ENCODE measurements at places on chromosomes 6 and 20. TPM values are rescaled to one million over a fixed set of nuclear protein-coding genes. Genes with fewer than 3 reads are reported as not detected.

- no peak for DNase-seq
Observed at GRCh38 chr20:36821964-36822437, 48.4 kb upstream of the DSN1 start.

- DNase-seq = no peak
Observed at GRCh38 chr20:20253744-20254330, 114.1 kb upstream of the INSM1 start.

Gene SLC12A5
- 1.9 TPM for total RNA-seq

Gene DDO
- total RNA-seq = not detected

- no peak for DNase-seq
Observed at GRCh38 chr6:77290798-77291197, 172.5 kb downstream of the HTR1B start.

Gene IRF4
- not detected for total RNA-seq

DNA sequence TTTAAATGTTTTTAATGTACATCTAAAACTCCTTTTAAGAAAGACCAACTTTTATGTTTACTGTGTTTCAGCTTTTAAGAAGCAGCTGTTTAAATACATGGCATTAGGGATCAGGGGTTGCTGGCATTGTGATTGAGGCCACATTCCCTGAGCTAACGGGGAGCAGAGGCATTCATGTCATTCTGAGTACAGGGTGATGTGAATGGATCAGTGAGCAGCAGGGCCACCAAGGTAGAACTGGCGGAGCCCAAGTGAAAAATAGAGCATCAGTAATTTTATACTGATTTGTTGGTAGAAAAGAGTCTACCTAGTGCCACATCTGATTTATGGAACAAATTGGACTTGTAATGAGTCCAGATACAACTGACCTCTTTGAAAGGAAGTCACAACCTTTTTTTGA lies 467.3 kb downstream of the ADGRB3 start:
- no peak for DNase-seq

GRCh38 chr6:120938876-120939472 lies 395.3 kb downstream of the TBC1D32 start:
- no peak for DNase-seq

DNA sequence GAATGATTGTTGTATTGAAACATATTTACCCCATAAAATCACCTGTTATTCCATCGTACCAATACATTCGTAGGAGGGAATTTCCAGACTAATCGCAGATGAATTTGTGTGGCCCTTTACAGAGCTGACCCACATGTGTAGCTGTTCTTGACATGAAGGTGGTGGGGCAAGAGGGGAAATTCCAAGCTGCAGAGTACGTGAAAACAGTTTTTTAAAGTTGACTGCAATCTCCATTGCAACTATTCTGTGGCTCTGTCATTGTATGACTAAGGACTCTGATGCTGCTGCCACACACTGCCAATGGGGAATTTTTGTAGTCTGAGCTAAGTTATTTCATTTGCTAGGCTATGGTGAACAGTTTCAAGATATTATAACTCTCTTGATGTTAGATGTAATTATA lies 46.4 kb upstream of the ADTRP start:
- no peak for DNase-seq

DNA sequence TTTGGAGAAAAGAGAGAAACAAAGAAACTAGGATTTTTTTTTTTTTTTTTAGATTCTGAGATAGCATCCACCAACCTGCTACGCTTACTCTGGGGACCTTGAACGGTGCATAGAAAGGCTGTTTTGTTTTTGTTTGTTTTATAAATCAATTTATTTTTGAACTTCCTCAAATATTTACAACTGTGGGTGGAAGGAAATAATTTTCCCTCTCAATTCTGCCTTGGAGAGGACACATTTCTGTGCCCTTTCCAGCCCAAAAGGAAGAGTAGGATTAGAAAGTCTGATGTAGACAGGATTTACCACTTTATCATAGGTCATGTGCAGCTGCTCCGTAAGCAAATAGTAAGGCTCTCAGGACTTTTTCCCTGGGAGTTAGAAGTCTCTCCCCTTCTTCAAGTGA lies 190.5 kb downstream of the NKAIN2 start:
- DNase-seq = no peak

Gene RIMS1
- total RNA-seq = 3.4 TPM

Gene FRK
- total RNA-seq = 7.3 TPM

DNA sequence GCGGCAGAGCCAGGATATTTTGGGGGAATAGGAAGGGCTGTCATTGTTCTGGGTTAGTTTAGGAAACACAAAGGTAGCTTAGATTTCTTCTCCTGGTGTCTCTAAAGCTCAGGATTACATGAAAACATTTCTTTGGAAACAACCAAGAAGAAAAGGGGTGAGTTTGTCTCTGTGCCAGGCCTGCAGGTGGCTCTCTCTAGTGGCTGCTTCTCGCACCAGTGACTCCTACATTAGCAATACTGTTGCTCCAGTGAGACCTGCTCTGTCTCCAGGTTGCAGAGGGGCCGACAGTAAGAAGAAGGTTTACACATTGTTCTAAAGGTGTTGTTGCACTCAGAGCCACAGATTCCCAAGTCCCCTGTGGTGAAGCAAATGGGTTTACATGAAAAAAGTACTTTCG lies 104.6 kb upstream of the GLP1R start:
- DNase-seq = no peak

DNA sequence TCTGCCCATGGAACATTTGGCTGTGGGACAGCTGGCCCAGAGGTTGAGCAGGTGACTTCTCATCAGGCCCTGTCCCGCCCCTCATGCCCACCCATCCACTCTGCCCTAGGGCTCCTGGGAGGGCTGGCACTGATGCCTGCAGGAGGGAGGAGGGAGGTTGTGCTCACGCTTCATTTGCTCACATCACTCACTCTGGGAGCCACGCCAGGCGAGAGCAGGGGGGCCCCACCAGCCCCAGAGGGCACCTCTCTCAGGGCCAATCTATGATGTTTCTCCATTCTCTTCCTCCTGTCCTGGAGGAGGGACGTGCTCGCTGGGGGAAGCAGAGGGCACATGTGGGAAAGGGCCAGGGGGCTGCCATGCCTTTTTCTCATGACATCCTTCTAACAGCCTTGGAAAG lies 10.9 kb upstream of the GLP1R start:
- DNase-seq = no peak

GRCh38 chr6:101762851-101763250 lies 369.3 kb downstream of the GRIK2 start:
- no peak for DNase-seq

DNA sequence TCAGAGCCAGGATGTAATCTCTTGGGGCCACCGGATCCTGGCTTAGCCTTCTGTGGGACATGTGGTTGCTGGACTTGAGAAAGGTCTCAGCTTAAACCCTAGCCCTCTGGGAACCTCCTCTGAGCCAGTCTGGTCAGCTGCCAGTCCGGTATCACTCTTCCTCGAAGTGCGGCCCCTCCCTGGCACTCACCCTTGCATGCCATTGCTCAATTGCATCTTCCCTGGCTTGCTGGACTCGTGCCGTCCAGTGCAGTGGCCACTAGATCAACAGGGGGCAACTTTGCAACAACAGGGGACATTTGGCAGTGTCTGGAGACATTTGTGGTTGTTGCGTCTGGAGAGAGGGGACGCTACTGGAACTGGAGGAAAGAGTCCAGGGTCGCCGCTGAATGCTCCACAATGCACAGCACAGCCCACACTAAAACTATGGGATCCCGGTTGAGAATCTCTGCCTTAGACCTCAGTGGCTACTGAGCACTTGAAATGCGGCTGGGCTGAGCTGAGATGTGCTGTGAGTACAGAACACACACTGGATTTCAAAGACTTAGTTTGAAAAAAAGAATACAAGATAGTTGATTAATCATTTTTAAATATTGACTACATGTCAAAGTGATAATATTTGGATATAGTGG lies 152.1 kb downstream of the TFAP2C start:
- DNase-seq = no peak

GRCh38 chr6:5151955-5152401 lies 66.8 kb downstream of the PPP1R3G start:
- DNase-seq = no peak

Gene PRPH2
- not detected for total RNA-seq

Gene TPD52L1
- total RNA-seq = 60.1 TPM

GRCh38 chr20:48384147-48384818 lies 443.5 kb downstream of the PREX1 start:
- peak; percentile 69 for DNase-seq

Gene BPIFB1
- total RNA-seq = not detected

Gene TPX2
- total RNA-seq = 237 TPM

DNA sequence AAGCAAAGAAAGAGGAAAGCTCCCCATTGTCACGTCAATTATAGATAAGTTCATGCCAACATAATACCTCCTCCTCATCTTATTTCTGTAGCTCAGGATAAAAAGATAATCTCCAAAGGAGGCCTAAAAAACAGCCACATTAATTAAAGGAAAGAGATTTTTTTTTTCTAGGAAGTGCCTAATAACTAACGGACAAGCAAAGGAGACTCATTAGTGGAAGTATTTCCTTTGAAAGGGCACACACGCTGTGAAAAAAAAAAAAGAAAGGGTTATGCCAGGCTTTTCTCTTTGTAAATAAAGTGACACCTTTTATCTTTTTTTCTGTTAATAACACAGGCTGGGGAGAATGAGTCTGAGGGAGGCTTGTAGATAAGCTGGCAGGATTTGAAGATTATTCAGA lies 55.7 kb downstream of the PCSK2 start:
- DNase-seq = no peak

DNA sequence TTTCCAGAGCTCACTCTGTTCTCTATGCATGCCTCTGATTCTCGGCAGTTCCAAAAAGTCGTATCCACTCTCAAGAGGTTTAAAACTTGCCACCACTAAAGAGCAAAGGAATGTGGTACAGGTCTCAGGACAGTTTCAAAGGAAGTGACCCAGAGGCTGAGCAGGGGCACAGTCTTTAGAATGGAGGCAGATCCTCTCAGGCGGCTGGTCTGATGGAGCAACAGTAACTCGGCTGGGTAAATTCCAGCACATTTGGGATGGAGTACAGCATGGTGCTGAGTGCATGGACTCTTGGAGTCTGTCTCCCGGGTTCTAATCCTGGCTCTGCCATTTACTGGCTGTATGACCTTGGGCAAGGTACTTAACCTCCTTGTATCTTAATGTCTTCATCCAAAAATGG lies 88.1 kb upstream of the BACH2 start:
- DNase-seq = no peak

- DNase-seq = no peak
Observed at GRCh38 chr6:13500264-13500663, 12.9 kb upstream of the GFOD1 start.

GRCh38 chr6:81572020-81572419 lies 180.5 kb downstream of the TENT5A start:
- no peak for DNase-seq

Gene SLC2A4RG
- 211 TPM for total RNA-seq

DNA sequence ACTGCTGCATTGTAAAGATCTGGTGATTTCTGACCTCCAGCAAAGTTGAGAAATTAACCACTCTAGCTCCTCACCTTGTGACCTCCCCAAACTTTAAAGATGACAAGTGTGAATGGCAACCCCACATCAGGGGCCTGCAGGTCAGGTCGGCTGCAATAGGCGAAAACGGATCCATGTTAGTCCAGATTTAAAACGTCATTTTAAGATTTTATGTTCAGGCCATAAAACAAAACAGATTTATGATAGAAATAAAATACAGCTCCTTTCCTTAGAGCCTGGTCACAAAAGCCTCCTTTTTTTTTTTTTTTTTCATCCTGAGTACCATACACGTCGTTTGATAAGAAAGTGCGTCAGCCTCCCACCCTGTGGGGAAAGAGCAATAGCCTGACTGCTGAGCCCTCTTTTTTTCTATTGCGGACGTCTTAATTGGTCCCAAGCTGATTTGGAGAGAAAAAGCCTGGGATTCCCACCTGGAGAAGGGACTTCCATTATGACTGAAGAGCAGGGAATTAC lies 519.2 kb upstream of the NOX3 start:
- DNase-seq = no peak

Gene TFAP2B
- total RNA-seq = not detected

- DNase-seq = no peak
Observed at GRCh38 chr20:9928955-9929354, 90.1 kb upstream of the PAK5 start.

GRCh38 chr6:89301586-89302194 lies 13.4 kb downstream of the GABRR2 start:
- no peak for DNase-seq

Gene EPM2A
- 6.9 TPM for total RNA-seq

- DNase-seq = no peak
Observed at GRCh38 chr6:139988685-139989084, 614.2 kb upstream of the CITED2 start.

DNA sequence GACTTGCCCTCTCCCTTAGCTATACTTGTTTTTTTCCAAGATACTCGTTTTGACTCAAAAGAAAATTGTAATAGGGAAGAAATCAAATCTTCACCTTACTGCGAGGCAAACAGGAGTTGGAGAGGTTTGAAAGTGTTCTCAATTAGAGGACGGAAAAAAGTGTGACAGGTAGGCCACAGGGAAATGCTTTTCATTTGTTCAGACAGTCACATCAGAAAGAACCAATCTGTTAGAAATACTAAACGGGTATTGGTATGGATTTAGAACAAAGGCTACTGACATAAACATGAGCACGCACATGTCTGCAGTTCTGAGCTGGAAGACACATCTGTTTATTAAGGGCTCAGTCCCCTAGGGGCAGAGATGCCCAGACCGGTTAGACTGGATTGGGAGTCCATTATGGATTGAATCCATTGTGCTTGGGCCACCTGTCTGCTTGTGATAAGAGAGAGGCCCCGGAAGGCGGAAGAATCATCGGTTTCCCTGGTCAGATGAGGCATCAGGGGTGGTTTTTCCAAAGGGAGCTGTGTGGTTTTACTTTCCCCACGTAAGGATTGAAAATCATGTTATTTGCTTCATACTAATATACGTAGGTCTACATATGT lies 220.9 kb upstream of the MYLIP start:
- DNase-seq = peak; percentile 80

Gene GTSF1L
- not detected for total RNA-seq

DNA sequence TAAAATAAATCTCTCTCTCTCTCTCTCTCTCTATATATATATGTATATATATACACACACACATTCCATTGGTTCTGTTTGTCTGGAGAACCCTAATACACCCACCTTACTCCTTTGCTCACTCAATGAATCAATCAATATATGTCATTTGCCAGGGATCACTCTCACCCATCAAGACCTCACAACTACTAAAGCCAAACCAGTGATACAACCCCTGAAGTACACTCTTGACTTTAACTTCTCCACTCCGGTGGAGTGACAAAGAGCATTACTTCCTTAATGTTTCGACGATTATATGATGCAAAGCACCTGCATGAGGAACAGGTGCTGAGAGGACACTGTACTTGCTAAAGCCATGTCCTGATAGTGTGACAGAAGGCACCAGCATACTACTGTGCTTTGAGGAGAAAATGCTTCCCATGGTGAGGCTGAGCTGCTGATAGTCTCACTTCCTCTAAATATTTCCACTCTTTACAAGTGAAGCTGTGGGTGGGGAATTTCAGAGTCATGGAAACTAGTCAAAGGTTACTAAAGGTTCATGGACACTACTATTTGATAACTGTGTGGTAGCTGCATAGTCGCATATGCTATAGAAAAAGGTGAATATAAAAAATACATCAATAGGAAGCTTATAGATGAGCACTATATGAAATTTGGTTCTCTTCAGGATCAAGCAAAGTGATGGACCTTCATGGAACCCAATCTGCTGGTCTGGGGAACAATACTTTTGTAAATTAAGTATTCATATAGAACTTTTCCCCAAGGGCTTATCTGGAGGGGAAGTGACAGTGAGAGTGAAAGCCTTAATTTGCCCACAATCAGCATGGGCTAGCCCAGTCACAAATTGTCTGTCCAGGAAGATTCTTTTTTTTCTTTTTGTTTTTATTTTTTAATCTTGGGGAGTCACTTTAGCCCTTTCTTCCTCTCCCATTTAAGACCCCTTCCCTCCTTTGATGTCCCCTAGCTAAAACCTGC lies 141.9 kb upstream of the NEDD9 start:
- no peak for DNase-seq

Data from Caco-2 (cell line).